KG1 (cell line): ENCODE measurements at places on chromosomes 3 and 15.
A peak's percentile ranks its signal among the peaks of the same experiment; 100 is the strongest.

- DNase-seq = no peak
These were observed 149.6 kb downstream of the RORA start for GRCh38 chr15:61079529-61079928.

GRCh38 chr3:187458921-187459320 lies 90.7 kb downstream of the RTP4 start:
- no peak for DNase-seq

DNA sequence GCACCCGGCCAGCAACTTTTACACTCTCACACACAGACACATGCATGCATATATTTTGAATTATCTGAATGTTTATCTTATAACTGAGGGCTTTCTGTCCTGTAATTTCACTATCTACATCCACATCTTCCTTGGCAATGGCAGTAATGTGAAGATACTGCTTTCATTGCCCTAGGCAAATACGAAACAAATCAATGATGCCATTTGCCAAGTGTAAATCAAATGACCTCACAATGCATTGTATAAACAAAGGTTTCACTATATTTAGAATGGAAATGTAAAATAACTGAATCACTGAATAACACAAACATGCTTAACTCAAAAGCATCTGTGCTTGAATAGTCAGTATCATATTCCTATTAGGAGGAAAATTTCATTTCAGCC lies 455.6 kb downstream of the TBL1XR1 start:
- DNase-seq = no peak

- DNase-seq = no peak
These were observed 17.4 kb downstream of the DET1 start for GRCh38 chr15:88529021-88529630.

GRCh38 chr3:42502429-42503250 lies at the start of gene VIPR1:
Gene VIPR1, plus strand, starts transcription at chr3:42502643. Its CDS starts 93 bp downstream, at chr3:42502736.
- no peak for DNase-seq

DNA sequence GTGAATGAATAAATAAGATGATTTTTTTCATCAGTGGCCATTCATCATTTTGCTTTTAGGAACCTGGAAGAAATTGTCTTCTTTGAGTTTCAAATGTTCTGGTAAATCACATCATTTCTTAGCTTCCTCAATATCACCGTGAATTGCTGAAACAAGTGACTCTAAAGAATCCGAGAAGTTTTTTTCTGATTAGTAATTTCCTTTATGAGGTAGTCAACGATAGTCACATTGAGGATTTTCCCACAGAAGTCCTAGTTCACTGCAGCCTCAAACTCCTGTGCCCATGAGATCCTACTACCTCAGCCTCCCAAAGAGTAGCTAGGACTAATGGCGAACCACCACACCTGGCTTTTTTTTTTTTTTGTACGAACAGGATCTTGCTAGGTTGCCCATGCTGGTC lies 3.6 kb upstream of the TMPRSS7 start:
- no peak for DNase-seq

DNA sequence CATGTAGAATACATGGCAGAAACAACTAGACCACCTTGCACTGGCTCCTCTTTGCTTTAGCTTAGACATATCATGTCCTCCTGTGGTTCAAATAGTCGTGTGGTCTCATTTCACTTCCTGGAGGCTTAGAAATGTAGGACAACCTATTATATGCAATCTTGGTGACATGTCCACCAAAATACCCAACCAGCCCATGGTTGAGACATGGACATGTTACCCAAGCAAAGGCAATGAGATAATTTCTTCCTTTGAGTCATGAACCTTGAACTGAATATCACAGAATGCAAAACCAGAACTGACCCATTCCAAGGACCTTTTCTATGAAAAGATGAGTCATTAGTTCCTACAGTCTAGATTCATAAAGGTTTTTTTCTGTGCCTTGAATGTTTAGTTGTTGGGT lies 309.0 kb upstream of the MDFIC2 start:
- DNase-seq = no peak

GRCh38 chr3:4888913-4889846 lies 90.1 kb upstream of the BHLHE40 start:
- no peak for DNase-seq

DNA sequence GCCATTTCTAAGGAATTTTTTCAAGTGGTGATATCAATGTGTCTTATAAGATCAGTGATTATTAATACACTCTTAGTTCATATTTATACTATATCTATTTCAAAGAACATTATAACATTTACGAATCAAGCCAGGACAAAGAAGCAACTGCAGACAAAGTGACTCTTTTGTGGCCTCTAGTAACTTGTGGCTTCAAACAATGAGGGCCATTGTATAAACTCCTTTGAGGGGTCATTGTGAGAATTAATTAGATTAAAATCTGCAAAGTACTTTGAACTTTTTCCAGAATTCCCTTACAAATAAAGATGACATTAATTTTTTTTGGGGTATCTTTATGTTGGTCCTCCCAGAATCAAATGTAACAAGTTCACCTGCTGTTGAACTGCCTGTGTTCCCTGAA lies 12.3 kb upstream of the SLC30A4 start:
- DNase-seq = no peak

GRCh38 chr3:128297401-128298138 lies 144.3 kb downstream of the EEFSEC start:
- DNase-seq = no peak

DNA sequence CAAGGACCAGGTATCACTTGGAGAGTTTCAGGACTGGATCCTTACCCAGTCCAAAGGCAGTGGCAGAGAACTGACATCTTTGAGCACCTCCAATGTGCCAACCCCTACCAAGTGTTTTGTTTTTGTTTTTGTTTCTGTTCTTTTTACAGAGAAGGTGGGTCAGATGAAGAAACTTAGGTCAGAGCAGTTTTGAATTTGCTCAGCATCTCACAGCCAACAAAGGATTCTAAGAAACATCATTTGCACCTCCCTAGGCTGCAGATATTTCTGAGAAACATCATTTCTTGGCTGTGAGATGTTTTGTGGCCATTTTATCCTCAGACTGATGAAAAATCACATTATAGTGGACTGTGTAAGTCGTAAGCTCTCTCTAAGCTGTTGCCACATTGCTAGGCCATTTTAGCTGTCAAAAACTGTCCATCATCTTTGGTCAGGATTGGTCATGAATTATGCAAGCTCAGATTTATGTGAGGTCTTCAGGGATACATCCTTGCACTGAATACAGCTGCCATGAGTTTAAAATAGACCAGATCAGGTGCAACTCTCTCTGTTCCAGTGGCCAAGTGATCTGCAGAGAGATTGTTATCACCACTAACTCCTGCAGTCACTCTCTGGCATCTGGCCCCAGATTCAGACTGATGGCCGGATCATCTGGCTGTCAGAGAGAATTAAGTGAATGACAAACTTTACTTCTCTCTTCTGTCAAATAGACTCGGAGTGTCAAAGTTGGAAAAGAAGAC lies 341.5 kb downstream of the EPHB1 start:
- no peak for DNase-seq

- DNase-seq = no peak
These were observed 67.6 kb downstream of the SMAD3 start for GRCh38 chr15:67133026-67133425.

GRCh38 chr3:114295946-114296345 lies 2.1 kb downstream of the TIGIT start:
- no peak for DNase-seq

- no peak for DNase-seq
These were observed 54.8 kb downstream of the LMCD1 start for GRCh38 chr3:8556473-8556869.

GRCh38 chr3:141105828-141106628 lies 54.9 kb downstream of the SPSB4 start:
- DNase-seq = peak; percentile 24

DNA sequence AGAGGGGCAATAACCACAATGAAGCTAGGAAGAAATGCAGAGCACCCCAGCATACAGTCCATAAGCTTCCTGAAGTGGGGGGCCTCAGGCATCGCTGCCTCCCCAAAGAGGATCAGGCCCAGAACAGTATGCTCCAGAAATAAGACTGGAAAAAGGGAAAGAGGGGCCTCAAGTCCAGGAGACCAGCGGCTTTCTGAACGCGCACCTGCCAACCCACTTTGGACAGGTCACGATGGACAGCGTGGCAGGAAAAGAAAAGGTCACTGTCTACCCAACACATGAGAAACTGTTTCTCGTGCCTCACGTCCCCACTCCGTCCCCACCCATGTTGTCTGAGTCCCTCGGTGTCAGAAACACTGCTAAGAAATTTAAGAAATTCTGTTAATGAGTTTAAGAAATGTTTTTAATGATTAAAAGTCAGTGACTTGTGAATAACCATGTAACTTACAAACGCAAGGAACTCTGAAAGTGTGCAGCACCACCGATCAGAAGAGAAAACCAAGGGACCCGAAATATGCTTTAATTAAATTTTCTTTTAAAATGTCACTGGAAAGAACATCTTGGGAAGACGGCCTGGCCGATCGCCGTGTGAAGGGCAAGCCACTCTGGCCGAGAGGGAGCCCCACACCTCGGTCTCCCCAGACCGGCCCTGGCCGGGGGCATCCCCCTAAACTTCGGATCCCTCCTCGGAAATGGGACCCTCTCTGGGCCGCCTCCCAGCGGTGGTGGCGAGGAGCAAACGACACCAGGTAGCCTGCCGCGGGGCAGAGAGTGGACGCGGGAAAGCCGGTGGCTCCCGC lies 1.7 kb upstream of the PPARG start:
- DNase-seq = no peak

- DNase-seq = no peak
These were observed 27.8 kb downstream of the ALPK3 start for GRCh38 chr15:84844964-84845363.

- no peak for DNase-seq
These were observed 100.2 kb upstream of the FAM3D start for GRCh38 chr3:58766587-58767282.

DNA sequence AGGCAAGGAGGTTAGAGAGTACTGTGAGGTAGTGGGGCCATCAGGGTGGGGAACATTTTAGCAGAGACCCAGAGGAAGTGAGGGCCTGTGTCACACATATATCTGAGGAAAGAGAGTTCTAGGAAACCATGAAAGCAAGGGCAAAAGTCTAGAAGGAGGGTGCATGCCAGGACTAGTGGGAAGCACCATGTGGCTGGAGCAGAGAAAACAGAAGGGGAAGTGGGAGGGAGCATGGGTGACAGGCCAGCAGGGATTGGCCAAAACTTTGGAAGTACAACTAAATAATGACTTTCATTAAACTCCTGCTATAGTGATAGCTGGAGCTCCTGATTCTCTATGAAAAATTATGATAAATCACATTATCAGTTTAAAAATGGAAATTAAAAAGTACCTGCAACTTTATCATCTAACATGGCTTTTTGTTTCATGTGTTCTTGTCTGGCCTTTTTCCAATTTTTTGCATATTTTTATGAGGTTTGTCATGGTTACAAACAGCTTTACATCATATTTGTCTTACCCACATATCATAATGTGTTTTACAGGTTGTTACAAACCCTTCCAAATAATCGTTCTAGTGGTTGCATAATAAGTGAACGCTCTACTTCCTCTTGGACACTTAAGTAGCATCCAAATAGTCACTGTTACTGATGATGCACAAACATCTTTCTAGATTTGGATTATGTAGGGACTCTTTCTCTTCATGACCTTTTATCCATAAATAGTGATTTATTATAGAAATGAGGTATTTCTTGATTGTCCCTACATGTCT lies 168.3 kb downstream of the NEK10 start:
- DNase-seq = no peak

DNA sequence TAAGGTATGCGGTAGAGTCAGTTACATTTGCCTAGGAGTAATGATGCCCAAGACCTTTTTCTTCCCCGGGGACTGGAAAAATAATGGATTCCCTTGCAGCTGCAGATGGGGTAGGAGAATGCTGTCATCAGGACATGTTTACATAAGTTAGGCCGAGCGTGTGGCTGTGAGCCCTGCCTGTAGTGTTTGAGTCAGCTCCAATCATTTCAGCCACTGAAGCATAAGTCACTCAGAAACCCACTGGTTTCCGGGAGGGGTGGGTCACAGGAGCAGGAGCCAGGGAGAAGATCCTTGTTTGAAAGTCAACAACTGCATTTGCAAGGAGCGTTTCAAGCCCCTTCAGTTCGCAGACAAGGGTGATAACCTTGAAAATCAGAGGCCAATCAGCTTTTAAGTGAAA lies 562.3 kb downstream of the MCTP2 start:
- DNase-seq = no peak

GRCh38 chr3:171142985-171143384 lies 116.5 kb upstream of the SLC2A2 start:
- DNase-seq = no peak

DNA sequence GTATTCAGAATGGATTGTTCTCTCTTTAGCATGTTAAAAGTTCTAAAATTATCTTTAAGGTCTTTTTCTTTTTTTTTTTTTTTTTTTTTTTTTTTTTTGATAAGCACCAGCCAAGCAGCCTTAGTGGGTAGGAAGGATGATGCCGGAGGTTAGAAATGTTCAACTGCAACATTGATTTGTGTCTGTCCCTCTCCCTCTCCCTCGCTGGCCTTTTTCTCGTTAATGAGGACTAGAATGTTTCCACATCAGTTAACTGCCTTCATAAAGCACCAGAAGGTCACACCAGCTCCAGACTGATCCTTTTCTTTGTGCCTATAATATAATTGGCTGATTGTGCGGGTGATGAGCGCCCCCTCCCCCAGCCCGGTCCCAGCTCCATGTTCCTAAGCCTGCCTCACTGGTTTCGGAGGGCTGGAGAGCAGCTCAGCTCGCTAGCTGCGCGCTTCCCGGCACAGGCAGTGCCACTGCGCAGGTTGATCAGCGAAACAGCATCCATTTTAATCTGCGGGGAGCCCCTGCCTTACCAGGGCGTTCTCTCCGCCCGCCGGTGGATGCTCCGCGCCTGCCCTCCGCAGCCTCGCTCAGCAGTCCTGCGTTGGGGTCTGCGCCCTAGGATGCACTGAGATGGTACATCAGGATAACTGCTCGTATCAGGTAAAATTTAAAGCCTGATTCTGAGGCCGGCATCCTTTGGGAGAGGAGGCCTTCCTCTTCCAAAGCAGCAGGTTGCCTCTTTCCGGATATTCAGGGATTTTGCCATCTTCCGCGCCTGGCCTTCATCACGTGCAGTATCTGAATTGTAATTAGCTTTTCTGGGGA lies 148.9 kb upstream of the IL12A start:
- no peak for DNase-seq

DNA sequence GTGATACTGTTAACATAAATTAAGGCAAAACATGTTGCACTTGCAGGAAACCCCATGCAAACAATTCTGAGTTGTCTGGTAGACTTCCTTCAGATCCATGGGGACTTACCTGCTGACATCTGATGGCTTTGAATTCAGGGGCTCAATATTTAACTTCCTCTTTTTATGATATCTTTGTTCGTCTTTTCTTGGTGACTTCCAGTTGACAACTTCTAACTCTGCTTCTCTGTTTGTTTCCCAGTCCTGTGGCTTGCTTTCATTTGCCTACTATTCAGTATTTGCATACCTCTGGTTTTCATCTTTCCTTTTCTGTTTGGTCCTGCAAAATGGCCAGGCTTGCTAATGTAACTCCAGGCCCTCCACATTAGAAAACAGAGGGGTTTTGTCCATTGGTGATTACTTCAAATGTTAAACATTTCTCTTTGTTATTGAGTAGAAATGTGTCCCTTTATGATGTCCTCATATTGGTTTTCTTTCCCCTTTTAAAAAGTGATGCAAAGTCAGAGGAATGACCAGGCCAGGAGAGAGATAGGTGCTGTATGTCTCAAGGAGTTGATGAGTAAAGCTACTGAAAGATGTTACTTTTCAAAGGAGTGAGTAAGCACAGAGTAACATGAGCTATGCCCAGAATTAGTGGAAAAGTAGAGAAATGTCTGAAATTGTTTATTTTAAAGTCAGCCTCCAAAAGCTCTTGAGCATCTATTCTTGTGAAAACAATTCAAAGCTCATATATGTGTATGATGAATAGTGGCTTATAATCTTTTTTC lies 335.9 kb downstream of the LPP start:
- no peak for DNase-seq

- no peak for DNase-seq
These were observed 825 bp upstream of the RTP3 start for GRCh38 chr3:46496746-46497555.
